ENCODE measurements at places on chromosomes 6 and 20.

- no peak for DNase-seq
These were observed 45.1 kb upstream of the NEDD9 start for GRCh38 chr6:11277275-11278206.

- DNase-seq: no peak
These were observed 30.0 kb downstream of the CDKAL1 start for GRCh38 chr6:20564269-20564668.

GRCh38 chr20:44342248-44342647 lies 5.4 kb downstream of the R3HDML start:
- peak; percentile 29 for DNase-seq

- no peak for DNase-seq
These were observed 130.5 kb upstream of the NOX3 start for GRCh38 chr6:155586090-155586489.

DNA sequence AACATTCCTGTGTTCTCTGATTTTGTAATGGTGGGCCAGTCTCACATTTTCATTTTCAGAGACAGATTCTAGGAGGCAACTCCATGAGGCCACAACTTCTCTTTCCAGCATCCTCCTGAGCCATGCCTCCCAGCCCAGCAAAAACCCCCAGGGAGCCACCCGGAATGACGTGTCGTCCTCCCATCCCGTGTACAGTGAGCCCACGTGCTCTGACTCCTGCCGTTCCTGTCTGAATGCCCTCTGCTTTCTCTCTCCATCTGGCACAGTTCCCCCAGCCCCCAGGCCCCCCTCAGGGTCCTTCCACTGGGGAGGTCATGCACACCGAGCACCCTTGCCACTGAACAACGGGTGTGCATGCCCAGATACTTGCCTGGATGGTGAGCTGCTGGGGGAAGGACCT lies 38.0 kb downstream of the C20orf203 start:
- DNase-seq: no peak

DNA sequence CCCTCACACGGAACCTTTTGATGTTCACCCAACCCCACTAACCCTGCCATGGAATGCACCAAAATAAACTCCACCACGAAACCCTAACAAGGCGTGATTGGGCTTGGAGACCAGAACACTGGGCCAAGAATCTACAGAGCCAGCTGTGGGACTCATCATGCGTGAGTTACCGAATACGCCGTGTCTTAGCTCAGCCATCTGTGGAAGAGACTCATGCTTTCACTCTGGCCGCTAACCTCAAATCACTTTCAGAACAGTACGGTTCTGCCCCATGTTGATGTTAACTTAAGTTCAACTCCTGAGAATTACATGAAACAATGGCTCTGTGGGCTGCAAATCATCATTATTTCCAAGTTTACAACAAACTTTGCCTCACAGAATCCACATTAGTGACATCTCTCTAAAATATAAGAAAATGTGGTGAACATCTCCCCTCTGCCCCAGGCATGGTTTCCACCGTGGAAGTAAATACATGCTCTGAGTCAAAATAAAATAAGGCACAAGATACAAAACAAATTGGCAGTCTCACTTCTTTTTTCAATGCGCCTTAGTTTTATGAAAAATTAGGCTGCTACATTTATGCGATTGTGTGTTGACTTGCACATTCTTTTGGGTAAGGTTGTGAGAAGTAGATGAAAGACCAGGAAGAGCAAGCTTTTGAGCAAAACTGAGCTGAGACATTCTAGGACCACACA lies 308.9 kb upstream of the EXOC2 start:
- DNase-seq: no peak

GRCh38 chr6:125262016-125263013 lies 39.5 kb downstream of the HDDC2 start:
- no peak for DNase-seq

DNA sequence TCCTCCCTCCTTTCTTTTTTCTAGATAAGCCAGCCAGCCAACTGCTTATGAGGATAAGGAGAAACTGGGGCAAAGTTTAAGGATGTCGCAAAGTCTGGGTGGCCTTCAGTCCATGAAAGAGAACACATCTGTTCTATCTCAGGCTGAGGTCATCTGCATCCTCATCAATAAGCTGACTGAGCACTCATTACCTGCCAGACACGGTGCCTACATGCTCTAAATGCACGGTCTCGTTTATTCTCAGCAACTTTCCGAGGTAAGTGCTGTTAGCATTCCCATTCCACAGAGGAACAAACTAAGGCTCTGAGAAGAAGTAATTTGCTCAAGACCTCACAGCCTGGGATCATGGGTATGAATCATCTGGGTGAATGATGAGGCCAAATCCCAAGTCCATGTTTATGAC lies 133.1 kb downstream of the BCAS1 start:
- no peak for DNase-seq

DNA sequence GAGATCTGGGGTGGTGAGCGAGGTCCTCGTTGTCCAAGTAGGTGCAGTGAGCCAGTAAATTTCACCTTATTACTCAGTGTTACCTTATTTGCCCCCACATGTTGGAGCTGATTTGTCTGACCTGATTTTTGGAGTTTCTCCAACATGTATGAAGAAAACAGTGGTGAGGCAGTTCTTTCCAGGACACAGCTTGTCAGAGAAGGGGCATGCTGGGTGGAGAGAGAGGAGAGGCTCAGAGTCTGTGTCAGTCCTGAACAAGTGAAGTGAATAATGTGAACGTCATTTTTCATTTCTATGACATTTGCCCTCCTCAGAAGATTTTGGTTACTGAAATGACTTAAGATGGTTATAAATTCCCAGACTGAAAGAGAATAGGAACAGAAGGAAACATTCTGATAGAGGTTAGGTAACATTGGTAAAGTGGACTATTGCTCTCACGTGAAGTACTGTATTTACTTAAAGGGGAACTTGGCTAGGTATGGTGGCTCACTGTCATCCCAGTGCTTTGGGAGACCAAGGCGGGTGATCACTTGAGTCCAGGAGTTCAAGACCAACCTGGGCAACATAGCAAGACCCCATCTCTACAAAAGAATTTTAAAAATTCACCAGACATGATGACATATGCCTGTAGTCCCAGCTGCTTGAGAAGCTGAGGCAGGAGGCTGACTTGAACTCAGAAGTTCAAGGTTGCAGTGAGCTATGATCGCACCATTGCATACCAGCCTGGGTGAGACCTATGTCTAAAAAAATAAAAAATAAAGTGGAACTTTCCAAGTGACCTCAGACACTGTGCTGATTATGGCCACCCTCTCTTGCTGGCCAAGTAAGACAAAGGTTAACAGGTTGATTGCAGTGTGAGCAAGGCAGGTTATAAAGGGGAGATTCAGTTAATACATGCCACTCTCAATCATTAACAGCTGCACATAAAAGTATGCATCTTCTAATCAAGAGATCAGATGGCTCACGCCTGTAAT lies 184.3 kb downstream of the EDN1 start:
- no peak for DNase-seq

DNA sequence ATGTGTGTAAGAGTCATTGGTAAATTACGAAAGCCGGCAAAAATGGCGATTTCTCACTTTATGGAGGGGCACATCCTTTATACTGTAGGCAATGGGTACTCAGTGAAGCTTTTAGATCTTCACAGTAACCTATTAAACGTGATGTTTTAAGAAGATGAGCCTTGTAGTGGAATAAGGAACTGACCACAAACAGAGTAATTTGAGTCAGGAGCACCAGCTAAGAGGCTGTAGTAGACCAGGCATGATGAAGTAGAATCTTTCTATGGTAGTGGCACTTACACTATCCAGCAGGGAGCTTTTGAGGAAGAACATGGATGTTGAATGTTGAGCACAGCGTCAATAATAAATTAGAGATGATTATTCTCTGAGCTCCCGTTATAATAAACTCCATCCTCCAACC lies 65.9 kb downstream of the HIVEP2 start:
- no peak for DNase-seq

DNA sequence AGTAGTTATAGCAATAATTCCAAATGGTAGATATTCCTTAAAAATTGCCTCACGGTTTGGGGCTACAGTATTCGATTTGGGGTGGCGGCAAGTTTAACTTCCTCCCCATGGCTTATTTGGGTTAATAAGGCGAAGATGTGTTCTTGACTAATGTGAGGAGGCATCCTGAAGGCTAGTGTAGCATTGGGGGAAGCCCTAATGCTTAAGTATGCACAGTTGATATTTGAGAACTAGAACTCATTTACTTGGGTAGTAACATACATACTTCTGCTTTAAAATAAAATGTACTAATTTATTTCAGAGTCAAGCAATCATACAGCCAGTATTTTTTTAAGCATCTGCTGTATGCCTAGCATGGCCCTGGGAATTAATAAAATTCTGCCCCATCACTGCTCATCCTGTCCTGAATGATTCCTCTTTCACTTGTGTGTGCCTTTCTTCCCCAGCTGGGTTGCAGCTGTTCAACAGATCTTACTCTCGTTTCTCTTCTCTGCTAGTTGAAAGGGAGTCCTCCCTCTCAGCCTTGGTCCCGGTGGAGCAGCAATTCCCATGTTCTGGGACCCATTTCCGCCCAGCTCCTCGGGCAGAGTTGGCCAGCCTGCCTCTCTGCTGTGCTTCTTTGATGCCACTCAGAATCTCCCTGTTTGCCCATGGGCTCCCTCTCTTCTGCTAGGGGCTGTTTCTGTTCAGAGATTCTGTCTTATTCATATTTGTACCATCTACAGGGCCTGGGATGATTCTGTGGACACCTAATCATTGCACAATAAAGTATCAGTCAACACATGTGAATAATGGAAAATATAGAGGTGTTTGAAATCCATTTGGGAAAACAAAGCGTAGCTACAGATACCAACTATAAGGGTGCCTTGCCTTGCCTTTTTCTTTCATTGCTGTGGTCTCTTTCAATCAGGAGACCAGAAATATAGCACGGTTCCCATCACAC lies 104.8 kb downstream of the ARID1B start:
- DNase-seq: no peak

- DNase-seq: no peak
These were observed 124.2 kb downstream of the LRRC1 start for GRCh38 chr6:53918854-53919510.

DNA sequence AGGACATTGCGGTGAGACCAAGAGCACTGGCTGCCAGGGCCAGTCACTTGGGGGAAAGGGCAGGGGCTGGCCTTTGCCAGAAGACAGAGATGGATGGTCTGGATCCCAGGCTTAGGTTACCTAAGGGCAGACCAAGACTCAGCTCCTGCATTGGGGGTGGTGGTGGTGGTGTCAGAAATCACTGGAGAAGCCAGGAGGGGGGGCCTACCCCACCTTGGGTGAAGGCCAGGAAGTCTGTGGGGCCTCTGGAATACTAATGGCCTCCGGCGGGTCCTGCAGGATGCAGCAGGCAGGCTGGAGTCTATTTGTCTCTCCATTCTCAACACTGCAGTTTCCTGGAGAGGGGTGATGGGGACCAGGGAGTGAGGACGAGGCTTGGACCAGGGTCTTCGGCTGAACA lies 32.8 kb downstream of the CD40 start:
- DNase-seq: no peak

GRCh38 chr20:755941-756340 lies 12.4 kb downstream of the SLC52A3 start:
- DNase-seq: no peak

GRCh38 chr6:4543596-4543995 lies 232.6 kb upstream of the CDYL start:
- no peak for DNase-seq

GRCh38 chr6:52877168-52877567 lies 32.3 kb downstream of the GSTA3 start:
- peak; percentile 50 for DNase-seq

GRCh38 chr20:57308451-57309271 lies 20.9 kb upstream of the SPO11 start:
- DNase-seq: no peak

- no peak for DNase-seq
These were observed 548 bp downstream of the PROCR start for GRCh38 chr20:35172434-35172806.

- DNase-seq: no peak
These were observed 102.5 kb upstream of the AGPAT4 start for GRCh38 chr6:161376367-161376766.

Data from H54 (cell line).